ENCODE measurements at places on chromosomes 2 and 18.

DNA sequence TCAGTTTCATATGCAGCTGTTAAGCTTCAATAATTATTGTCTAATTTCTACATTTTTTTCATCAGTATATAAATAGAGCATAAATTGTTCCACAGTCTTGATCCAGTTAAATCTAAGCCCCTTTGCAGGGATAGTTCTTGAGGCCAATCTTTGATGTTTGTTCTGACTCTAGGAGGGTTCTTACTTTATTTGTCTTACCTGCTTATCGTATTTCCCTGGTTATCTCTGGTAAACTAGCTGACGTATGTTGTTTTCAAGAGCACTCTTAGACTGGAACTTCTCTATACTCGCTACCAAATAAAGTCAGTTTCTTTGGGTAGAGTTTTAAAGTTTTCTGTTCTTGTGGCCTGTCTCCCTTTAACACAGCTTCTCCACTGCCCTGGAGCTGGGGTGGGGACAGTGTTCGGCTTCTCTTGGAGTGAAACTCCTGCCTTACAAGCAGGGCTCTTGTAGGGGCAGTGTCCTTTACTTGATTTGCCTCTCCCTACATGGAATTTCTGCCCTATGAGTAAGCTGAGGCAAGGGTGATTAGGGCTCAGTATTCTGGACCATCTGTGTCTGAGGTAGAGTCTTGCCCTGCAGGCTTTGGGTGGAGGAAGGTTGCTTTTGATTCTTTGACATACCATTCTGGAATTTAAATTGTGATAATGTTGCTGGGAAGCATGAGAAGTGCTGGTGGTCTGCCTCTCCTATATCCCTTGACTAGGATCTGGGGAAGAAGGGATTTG lies 90.3 kb downstream of the PTPN4 start:
- DNase-seq, result no peak

DNA sequence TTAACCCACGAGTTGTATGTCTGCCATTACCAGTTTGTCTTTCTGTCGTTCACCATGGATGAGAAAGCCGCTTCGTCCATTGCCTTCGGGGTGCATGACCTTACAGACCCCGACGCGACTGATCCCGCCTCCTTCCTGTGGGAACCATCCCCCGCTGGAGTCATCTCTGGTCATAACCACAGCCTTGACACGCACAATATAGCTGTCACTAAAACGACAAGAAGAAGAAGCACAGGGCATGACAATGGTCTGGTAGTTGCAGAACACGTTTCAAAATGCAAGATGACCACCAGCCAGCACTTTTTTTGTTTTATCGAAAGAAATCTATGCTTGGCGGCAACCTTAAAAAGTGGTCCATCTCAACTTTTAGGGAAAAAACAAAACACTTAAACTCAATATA lies 87.7 kb downstream of the SPRED2 start:
- DNase-seq, result no peak

- DNase-seq, result no peak
Observed at GRCh38 chr2:38057651-38058410, 18.1 kb downstream of the CYP1B1 start.

- peak; percentile 73 for DNase-seq
Observed at GRCh38 chr2:207503234-207503633, 26.5 kb upstream of the CREB1 start.

- no peak for DNase-seq
Observed at GRCh38 chr2:54279385-54279784, 23.4 kb upstream of the TSPYL6 start.

DNA sequence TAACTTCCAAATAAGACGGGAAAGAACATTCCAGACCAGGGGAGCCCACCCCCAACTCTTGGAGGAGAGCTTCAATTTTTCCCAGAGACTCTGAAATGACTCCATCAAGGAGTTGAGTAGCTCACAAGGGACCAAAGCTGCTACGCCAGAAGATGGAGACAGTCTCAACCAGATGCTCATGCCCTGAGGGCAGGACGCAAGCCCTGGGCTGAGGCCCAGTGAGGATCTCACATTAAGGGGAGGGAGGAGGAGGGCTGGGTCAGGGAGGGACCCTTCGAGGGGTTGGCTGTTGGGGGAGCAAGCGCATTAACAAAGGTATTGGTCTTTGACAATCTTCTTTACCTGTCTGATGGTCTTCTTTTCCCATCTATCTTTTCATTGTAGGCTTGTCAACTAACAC lies 141.3 kb upstream of the SLC1A4 start:
- no peak for DNase-seq
